ENCODE measurements at places on chromosomes 12 and 14.
A peak's percentile ranks its signal among the peaks of the same experiment; 100 is the strongest.

GRCh38 chr12:91591639-91591987 lies 409.0 kb upstream of the DCN start:
- DNase-seq: no peak

- DNase-seq: no peak
Observed at GRCh38 chr14:23483236-23483854, 13.8 kb downstream of the NGDN start.

DNA sequence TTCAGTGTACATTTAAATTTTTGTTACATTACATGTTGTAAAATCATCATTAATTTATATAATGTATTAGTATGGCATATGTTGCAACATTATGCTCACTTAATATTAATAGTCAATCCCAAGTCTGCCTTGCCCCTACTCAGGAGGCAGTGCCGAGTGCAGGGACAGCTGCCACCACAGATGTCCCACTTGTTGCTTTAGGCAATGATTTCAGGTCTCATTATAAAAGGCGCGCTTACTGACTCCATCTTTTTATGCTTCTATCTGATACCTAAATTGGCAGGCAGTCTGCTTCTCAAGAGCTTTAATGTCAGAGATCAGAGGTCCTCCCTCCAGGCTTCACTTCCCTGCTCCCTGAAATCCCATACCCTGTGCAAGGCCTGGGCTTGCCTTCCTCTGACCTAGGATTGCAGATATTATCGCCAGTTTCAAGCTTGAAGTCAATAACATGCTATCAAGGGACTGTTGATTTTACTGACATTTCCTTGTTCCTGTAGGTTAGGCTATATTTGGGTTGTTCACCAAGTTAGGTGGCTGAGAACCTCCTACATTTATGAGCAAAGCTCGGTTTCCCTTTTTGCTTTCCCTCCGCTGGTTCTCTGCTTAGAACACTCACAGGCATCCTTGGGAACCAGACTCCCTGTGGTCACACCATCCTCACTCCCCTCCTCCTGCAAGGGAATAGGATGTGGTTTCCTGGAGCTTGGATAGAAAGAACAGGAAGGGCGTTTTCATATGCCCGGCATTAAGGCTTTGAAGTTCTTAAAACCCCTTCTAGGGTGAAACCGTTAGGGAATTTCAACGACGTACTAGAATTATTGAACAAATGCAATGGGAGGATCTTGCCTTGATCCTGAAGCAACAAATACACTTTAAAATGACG lies 208.4 kb upstream of the FKBP4 start:
- no peak for DNase-seq

DNA sequence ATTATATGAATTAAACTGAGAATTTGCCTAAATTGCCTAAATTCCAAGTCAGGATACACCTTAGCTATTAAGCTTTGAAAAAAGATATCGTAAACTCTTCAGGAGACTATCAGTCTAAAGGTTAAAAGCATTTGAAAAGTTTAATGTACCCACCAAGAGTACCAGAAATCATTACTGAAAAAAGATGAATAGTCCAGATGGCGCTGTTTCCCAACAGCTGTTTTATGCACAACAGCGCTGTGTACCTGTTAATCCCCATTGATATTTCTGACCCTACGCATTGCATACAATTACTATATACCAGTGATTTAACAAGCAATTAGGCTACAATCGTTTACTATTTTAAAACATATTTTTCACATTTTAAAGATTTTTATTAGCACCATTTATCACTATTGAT lies 185.0 kb downstream of the PLCZ1 start:
- DNase-seq: no peak

- DNase-seq: peak; percentile 66
Observed at GRCh38 chr12:121590476-121591143, 9.8 kb upstream of the KDM2B start.

GRCh38 chr14:49994951-49995561 lies 102.2 kb downstream of the ARF6 start:
- no peak for DNase-seq

- DNase-seq: no peak
Observed at GRCh38 chr12:38838056-38838850, 67.1 kb downstream of the CPNE8 start.

DNA sequence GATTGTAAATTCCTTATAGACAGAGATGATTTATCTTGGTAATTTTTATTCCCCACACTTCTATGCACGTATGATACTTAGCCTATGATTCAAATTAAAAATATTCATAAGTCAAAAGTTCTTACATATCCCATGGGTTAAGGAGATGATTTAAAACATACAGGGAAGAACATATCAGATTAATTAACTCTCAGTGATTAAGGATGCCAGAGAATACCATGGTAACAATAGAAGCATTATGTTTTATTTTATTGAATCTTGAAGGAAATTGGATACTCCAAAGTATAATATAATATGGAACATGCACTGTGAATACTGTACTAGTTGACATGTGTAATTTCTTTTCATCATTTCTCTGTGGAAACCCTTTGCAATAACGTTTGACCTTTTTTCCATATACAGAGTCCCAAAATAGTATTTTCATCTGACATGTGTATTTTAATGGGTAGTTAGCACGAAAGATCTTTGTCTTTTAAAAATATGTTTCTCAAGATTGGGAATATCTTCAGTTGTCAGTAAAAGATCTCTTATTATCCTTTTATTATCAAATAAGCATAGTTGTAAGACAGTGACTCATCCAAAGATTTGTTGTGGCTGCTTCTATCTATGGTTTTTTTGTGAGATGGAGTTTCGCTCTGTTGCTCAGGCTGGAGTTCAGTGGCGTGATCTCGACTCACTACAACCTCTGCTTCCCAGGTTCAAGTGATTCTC lies 166.7 kb downstream of the RAD51B start:
- DNase-seq: peak; percentile 83

DNA sequence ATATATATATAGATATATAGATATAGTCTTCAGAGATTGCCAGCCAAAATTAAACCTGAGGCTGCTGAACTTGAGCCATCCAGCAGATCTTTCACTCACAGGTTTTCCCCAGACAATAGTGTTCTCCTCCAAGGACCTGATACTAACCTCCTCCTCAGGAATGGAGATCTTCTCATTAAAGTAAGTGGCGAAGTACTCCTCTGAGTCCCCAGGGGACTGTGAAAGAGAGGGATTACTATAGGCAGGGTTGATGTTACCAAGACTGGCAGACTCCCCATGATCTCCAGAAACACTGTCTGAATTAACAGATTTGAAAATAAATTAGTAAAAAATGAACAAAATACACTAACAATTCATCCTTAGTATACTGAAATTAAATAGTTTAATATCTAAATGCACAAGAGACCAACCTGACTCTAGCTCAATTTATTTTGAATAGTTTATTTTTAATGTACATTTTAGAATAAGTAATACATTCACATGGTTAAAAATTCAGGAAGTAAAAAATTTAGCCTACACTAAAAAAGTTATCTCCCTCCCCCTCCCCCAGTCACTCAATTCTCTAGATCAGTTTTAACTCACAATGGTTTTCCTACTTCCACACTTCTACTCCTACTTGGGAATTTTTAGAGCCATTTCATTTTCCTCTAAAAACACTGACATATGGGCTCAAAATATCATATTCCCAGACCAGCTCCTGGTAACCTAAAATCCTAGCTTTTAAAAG lies 17.7 kb downstream of the SLC11A2 start:
- no peak for DNase-seq

Measured in fibroblast of villous mesenchyme (primary cell).